ENCODE measurements at places on chromosomes 2 and 18.

- DNase-seq = no peak
Measured at GRCh38 chr2:47019961-47020681, 104.5 kb upstream of the MCFD2 start.

DNA sequence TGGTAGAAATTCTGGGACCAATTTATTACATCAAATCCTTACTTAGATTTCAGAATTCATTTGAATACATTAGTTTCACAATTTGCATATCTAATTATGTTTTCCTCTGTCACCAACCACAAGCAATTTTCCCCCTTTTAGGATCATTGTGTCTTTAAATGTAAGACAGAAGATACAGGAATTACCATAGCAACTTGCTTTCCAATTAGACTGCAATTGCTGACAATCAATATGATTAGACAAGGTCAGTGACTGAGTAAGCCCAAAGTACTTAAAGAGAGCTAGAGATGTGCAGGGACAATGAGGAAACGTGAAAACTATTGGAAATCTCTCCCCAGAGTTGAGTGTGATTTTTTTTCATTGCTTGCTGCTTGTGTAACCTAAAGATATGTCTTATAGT is 121.4 kb downstream of the FSHR start:
- no peak for DNase-seq

GRCh38 chr2:112959109-112959812 is 18.5 kb upstream of the IL36G start:
- no peak for DNase-seq

- no peak for DNase-seq
Measured at GRCh38 chr18:7697306-7697705, 130.2 kb downstream of the PTPRM start.

DNA sequence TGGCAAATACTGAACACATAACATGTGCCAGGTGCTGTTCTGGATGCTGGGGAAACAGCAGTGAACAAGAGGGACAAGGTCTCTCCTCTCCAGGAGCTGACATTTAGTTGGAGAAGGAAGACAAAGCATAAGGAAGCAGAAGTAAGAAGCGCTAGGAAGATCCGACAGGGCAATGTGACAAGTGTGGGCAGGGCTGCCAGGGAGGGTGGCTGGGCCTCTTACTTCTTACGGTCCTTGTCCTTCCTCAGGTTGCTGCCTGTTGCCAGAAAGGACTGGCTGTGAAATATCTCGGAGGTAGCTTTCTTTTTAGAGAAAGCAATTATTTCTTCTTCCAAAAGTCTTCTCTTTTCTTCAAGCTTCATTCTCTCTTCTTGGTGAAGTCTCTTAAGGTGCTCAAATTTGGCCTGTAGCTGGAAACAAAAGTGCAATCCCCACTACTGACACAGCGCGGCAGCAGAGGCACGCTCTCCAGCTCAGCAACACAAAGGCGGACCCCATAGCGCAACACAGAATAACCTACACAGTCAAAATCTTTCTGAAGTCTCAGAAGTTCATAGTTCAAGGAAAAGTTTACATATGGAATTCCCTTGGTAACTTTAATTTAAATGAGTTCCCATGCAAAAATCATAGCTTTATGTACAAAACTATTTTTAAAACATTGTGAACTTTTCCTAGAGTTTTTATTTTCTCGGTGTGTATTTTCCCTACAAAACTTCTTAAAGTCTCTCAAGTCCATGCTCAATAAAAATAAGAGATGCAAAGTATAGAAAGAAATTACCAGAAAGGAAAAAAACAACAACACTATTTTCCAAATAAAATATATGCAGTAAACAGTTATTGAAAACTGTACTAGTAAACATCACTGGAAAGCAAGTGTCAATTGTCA is 67.7 kb downstream of the SEPTIN10 start:
- DNase-seq = peak; percentile 52

- DNase-seq = no peak
Measured at GRCh38 chr2:197870137-197870536, 65.7 kb downstream of the PLCL1 start.

DNA sequence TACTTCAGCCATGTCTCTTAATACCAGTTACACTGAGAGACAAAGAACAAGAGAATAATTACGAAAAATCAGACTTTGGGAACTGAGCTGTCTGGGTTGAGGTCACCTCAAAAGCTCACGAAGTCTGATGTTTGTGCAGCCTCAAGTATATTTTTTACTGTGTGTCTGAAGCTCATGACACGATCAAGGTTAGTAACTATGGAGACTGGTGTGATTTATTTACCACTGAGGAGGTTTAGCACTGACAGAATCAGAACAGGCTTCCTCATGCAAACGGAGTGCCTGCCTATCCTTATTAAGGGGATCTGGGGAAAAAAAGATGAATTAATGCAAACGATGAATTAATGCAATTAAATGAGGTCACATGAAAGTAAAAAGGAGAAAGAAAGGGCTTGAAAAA is 61.1 kb upstream of the RAPH1 start:
- DNase-seq = no peak

DNA sequence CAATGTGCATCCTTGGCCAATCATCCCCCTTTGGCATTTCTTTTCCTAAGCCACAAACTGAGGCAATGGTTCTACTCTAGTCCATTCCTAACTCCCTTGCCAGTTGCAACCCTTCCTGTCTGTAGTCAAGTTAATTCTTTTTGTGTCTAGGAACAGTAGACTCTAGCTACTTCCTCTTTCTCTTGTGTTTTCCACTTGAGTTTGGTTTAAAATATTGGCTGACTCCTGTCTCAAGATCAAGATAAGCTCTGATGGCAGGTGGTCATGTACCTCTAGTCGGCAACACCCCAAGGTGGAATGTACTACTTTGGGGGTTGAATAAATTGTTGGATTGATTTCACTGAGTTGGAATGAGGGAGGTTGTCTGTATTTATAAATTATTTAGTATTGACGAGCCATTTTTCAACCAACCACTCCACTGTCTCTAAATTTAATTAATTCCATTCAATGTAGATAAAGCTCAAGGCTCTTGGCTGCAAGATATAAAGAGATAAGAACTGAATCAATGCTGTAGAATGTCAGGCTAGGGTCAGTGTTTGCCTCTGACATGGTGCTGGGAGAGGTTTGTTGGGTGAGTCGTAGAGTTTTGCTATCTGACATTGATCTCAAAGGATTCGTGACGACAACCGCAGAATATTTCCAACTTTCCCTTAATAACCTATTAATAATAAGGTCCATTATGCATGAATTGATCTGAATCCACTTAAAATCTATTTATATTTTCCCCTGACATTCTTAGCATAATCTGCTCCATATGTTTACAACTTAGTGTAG is 188.7 kb upstream of the APCDD1 start:
- no peak for DNase-seq

GRCh38 chr18:25678221-25678620 is 326.3 kb upstream of the ZNF521 start:
- no peak for DNase-seq

DNA sequence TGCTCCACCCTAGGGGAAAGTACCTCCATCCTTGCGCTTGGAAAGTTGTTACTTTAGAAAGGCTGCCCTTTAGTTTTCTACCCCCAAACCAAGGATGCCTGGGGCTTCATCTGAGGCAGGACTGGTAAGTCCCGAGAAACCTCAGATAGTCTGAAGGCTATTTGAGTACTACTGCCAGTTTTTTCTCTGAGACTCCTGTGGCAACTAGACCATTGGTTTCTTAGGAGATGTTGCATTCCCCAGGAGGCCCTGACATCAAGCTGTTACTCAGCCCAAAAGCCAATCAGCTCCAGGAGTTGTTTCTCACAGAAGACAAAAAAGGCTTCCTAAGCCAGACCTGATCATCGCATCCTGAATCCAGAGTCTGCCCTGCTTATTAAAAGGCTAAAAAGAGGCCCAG is 67.2 kb downstream of the COLEC12 start:
- DNase-seq = no peak

DNA sequence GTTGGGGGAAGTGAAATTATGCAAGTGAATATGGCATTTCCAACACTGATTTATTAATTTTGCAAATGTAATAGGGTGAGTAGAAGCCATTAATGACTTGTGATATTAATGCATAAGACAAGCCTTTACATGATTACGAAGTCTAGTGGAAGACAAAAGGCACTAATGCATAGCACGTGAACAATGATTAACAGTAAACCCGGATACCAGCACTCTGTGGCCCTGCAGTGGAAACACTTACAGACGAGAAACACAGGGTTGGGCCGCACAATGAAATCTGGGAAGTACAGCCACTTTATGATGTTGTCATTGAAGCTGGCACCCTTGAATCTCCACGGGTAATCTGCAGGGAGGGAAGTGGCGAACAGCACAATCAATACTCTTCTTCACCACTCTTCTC is 233.4 kb downstream of the NAPG start:
- no peak for DNase-seq

GRCh38 chr2:75605770-75606529 is 40.6 kb upstream of the MRPL19 start:
- DNase-seq = no peak

- DNase-seq = no peak
Measured at GRCh38 chr2:49837561-49838293, 683.4 kb upstream of the FSHR start.

GRCh38 chr2:30276455-30276911 is 45.1 kb downstream of the LBH start:
- no peak for DNase-seq

DNA sequence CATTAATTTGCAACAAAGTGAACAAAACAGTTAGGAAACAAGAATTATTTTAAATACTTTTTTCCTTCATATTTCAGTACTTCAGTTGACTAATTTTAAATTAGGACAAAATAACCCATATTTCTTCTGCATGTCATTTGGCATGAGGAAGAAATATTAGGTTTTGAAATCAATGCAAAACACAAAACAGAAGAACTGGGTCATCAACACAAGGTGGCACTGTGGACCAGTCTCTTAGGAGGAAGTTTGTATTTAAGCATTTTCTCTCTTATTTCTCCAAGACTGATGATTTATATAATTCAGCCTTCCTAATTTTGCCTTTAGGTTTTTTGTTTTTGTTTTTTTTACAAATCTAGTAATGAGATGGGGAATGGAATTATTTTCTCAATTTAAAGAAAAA is 352.8 kb upstream of the KCNH7 start:
- DNase-seq = no peak

DNA sequence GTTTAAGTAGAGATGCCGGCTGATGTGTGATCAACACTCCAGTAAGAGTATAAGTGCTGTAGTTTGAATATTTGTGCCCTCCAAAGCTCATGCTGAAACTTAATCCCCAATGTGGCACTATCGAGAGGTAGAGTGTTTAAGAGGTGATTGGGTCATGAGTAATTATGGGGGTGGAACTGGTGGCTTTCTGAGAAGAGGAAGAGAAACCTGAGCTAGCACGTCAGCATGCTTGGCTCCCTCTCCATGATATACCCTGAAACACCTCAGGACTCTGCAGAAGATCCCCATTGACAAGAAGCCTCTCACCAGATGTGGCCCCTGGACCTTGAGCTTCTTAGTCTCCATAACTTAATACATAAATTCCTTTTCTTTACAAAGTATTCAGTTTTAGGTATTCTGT is 584.8 kb downstream of the TSN start:
- DNase-seq = no peak

DNA sequence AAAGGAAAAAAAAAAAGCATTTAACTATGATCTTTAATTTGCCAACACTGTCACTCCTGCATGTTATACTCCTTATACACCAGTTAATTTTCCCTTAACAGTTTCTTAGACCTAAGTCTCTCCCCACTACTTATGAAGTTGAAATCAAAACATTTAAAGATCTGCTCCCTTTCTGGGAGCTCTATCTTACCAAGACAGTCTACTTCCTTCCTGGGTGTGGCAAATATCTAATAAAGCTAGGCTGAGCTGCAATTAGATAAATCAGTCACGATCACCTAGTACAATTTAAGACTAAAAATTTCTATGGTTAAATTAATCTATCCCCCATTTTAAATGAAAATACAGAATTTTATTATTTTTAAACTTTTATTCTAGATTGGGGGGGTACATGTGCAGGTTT is 33.4 kb downstream of the PUM2 start:
- no peak for DNase-seq

GRCh38 chr2:106890606-106891005 is 4.6 kb upstream of the ST6GAL2 start:
- DNase-seq = no peak

- no peak for DNase-seq
Measured at GRCh38 chr2:109531896-109532727, 81.7 kb downstream of the SEPTIN10 start.

- no peak for DNase-seq
Measured at GRCh38 chr2:12930391-12930790, 213.7 kb downstream of the TRIB2 start.

DNA sequence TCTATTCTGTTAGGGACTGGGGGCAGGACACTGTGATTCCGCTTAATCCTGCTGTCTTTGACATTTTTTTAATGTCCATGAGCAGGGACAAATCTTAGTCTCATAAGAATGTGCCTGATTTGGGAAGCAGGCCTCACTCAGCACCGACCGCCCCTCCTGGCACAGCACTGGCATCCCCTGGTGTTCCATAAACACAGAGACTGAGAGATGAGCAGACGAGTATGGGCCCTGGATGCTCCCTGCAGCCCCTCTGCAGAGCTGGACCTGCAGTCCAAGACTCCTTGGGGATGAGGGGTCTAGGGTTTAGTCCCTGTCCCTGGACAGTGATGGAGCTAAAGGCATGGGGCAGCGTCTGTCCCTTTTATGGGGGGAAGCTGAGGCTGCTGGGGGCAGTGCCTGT is 81.6 kb downstream of the NDUFA10 start:
- DNase-seq = no peak

- no peak for DNase-seq
Measured at GRCh38 chr18:45324495-45325113, 290.7 kb upstream of the SLC14A2 start.

GRCh38 chr18:13437034-13437433 is 218.5 kb downstream of the LDLRAD4 start:
- DNase-seq = no peak

DNA sequence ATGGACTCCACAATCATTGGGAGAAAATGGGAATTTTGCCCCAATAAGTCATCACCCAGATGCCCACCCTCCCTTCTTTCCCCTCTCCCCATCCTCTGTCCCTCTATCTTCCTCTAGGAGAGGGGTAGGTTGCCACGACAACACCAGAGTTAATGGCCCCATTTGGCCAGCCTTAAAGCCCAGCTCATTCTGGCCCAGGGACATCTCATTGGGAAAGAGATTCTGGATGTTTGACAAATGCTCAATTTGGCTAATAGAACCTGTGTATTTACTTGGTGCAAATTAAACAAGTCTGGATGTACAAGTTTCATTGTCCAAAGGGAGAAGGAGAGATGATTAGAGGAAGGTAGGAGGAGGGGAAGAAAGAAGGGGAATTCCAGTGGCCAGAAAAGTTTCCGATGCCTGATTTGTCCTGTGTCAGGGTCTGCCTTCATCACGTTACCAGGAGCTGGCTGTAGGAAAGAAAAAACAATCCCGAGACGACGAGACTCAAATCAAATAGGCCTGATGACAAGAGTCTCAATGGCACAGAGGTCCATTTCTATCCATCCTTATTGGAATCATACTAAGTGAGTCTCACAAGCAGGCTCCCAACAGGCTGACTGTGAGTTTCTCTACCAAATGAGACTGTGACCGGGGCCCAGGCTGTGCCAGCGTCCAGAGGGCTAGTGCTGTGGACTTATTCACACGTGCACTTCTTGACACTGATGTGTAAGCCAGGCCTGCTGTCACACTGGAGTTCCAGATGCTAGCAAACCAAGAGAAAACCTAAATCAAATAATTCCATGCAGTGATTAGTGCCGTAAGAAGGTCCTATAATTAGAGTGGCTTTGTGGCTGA is 265.2 kb upstream of the APCDD1 start:
- DNase-seq = no peak

- no peak for DNase-seq
Measured at GRCh38 chr18:31070206-31070605, 27.7 kb upstream of the DSC3 start.

GRCh38 chr2:196365145-196365544 is 193.8 kb upstream of the STK17B start:
- no peak for DNase-seq

- no peak for DNase-seq
Measured at GRCh38 chr18:66136039-66136438, 385.2 kb downstream of the CDH7 start.
